HTR-8/SVneo (cell line): ENCODE measurements at places on chromosomes 7 and 10.

GRCh38 chr10:44347609-44348400 is 37.1 kb downstream of the CXCL12 start:
- DNase-seq: no peak

DNA sequence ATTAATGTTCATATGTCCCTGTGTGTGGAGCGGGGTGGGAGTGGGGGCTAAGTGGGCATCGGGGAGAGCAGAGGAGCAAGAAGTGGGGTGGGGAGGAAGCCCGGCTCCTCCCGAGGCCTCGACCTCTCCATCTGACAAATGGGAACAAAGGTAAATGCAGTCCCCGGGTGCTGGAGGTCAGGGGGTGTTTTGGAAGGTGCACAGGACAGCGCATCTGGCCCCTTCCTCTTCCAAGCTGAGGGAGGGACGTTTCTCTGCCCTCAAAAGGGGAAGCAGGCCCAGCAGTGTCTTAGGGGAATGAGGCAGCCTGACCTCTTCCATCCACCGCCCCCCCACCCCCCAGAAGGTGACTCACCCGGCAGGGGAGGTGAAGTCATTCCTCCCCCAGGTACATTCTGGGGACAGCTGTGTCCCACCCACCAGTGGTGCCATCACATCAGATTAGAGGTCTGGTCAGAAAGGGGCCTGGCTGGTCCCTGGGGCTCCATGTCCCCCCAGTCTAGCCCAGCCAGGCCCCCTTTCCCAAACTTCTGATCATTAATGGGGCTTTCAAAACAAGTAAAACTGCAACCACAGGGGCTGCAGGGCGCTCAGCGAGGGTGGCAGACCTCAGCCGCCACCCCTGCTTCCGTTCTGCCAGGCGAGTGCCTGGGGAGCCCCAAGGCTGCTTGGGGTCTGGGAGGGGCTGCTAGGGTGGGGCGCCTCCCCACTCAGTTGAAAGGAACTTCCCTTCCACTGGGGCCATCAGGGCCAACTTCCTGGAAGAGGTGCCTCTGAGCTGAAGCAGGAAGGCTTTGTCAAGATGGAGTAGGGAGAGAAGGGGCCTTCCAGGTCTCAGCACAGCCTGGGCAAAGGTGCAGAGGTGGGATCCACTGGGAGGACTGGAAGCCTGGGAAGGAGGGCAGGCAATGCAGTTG is 10.8 kb downstream of the LFNG start:
- DNase-seq: no peak

DNA sequence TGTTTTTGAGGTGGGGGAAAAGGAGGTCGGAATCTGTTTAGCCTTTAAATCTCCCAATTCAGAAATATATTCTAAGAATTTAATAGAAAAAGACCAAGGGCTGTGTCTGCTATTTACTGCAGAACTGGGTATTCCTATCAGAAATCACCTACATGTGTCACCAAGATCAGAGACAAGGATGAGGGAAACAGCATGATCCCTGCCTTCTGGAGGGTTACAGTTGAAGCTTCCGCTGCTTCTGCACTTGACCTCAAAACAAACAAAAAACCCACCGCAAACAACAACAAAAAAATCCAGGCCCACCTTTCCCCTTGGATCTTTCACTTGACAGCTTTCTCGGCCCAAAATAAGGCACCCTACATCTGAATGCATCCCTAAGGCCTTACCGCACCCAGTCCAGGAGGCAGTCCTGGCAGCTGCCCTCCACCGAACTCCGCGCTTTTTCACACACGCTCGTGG is 750 bp upstream of the CDK14 start:
- DNase-seq: no peak

GRCh38 chr10:59625721-59626522 is 83.7 kb downstream of the SLC16A9 start:
- DNase-seq: peak; percentile 57

DNA sequence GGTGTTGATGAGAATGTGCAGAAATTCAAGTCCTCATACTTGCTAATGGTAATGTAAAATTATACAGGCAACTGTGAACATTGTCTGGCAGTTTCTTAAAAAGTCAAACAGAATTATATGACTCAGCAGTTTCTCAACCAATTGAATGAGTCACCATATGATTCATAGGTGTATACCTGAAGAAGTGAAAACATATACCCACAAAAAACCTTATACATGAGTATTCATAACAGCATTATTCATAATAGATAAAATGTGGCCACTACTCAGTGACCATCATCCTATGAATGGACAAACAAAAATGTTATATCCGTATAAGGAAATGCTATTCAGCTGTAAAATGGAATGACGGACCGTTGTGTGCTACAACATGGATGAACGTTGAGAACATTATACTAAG is 253.5 kb downstream of the MALRD1 start:
- no peak for DNase-seq

DNA sequence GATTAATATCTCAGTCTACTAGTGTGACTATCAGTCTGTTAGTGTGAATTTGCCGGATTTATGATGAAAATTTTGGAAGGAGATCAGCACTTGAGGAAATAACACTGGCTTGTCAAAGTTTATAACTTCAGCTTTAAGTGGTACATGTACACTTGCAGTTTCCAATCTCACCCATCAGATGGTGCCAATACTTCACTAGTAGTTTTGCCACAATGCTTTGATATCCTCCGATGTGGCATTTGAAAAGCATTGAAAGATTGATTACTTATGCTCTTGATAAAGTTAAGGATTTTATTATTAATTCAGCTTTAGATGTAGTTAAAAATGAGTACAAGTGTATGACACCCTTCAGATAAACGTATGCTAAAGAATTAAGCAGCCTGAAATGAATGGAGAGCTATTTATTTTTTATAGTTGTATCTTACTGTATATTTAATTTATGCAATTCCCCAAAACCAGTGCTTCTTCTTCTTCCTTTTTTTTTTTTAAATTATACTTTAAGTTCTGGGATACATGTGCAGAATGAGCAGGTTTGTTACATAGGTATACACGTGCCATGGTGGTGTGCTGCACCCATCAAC is 98.2 kb downstream of the ANLN start:
- peak; percentile 40 for DNase-seq

- no peak for DNase-seq
Measured at GRCh38 chr7:23385140-23385539, 85.2 kb downstream of the IGF2BP3 start.

DNA sequence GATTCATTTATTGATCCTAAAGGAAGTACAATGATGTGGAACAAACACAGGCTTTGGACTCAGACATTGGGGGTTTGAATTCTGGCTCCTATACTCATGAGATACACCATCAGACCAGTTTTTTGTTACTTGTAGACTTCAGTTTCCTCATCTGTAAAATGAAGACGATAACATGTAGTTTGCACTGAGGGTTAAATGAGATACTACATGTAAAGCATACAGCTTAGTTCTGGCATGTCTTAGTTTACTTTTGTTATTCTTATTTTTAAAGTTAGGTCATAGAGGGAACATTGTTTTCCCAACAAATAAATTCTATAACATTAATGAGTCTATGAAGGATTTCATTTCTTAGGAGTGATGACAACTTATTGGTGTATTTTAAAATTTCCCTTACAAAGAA is 183.5 kb upstream of the FAM3C start:
- DNase-seq: no peak

- no peak for DNase-seq
Measured at GRCh38 chr10:132107186-132107948, 41.6 kb downstream of the JAKMIP3 start.

DNA sequence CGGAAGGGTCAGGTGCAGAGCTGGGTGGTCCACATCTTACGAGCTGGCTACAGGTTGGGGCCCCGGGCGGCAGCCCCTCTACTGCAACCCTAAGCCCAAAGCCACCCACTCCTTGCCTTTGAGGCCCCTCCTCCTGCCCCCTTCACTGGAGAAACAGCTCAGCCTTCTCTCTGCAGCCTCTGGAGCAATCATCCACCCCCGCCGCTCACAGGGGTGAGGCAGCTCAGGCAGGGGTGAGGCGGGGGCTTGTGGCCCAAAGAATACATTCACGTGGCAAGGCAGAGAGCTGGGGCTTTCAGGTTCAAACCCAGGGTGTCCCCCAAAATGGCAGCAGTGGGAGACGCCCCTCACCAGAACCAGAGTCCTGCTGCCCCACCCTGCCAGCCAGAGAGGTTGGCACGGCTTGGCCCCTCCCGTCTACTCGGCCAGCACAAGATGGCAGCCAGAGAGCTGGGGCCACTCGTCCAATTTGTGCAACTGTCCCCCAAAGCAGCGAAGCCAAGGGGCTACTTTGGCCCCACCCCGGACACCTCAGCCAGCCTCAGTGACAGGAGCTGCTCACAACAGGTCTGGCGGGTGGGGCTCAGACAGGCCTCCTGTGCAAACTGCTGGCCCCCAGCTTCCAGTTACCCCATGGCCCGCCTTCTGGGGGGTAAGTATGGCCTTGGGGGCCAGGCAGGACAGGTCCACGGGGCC is 7.2 kb downstream of the GNB2 start:
- no peak for DNase-seq
